Activated CD4-positive, alpha-beta T cell treated with anti-CD3 and anti-CD28 coated beads for 36 hours (primary cell): ENCODE measurements at places on chromosomes 2 and 18. TPM values are rescaled to one million over a fixed set of nuclear protein-coding genes. Genes with fewer than 3 reads are reported as not detected.

The DAPL1 gene
- total RNA-seq: not detected

The CDKL4 gene
- total RNA-seq: 0.16 TPM

The ALPI gene
- not detected for total RNA-seq

The VAMP8 gene
- 106 TPM for total RNA-seq

The HTR2B gene
- total RNA-seq: 0.11 TPM

The PID1 gene
- not detected for total RNA-seq

The NDC80 gene
- total RNA-seq: 88.5 TPM

The MAP3K19 gene
- total RNA-seq: not detected

The SMYD5 gene
- 50.5 TPM for total RNA-seq

The RSAD2 gene
- 10.2 TPM for total RNA-seq

The PIK3C3 gene
- 51.7 TPM for total RNA-seq

DNA sequence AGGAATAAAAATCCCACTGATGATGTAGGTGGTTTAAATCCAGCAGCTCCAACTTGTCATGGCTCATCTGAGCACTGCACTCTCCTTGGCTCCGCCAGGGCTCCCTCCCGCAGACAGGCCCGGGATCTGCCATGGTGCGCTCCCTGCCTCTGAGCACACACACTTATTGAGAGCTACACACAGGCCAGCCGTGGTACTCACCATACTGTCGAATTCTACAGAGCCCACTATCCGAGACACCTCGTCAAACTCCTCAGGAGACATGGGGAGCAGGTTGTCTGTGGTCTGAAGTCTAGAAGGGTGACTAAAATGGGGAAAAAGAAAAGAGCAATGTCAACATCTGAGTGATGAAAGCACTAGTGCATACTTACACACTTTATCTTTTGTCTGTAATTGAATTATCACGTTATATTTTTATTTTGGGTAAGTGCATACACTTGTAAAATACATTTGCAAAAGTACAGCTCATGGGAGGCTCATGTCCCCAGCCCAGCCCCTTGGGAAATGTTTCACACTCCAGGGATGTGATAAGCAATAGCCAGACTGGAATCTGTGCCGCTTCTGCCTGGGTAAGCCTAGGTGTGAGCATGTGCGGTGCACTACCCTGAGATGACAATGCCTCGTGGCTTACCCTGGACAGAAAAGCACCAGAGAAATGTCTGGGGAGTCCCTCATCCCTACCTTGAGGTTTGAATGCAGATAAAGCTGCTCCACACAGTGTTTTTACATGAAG is 39.2 kb downstream of the STAT1 start:
- no peak for DNase-seq

GRCh38 chr2:100935372-100935752 is 66.7 kb upstream of the RPL31 start:
- DNase-seq: no peak

DNA sequence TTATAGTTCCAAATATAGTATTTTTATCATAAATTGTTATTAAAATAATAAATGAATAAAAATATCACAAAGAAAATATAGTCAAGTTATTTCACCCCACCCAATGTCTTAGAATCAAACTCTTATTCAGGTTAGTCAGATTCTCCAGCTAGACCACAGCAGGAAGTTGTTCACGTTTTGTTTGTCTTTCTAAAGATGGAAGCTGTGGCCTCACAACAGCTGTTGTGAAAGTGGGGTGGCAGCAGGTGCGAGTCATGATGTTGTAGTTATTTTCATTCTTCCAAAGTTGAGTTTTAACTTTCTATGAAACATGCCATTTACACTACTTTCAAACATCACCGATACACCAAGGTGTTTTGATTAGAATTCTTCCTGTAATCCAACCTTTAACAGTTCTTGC is 272.9 kb downstream of the SLC8A1 start:
- peak; percentile 24 for DNase-seq

- DNase-seq: no peak
Observed at GRCh38 chr18:62802523-62802922, 87.2 kb downstream of the PHLPP1 start.

- no peak for DNase-seq
Observed at GRCh38 chr2:106038601-106039375, 155.3 kb downstream of the UXS1 start.

DNA sequence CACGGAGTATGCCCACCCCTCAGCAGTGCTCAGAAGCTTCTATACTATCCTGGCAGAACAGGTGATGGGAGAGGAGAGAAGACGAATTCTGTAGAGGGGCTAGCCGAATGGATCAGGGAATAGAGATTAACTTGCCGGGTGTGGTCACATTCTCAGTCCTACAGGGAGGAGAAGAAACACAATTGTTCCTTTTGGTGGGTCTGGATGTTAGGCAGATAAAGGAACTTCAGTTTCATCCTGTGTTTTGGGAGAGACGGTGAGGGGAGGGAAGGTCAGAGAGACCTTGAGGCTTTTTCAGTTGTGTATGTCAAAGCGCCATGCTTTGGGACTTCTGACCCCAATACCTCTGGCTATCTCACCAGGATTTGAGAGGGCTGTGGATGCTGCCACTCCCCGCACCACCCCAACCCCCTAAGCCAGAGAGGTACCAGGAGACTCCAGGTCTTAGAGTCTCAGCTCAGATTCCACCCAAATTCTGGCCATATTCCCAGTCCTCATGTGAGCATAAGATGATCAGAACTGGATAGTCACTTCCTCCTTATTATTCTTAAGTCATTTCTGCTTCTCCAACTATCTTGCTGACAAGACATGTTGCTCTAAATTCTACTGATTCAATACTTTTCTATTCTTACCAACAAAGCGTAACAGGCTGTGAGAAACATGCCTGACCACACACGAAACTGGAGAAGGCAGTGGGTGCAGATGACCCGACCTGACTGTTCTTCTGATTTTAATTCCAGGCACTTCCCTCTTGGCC is 2.3 kb upstream of the TMEM37 start:
- DNase-seq: no peak

GRCh38 chr2:239258248-239258647 is 142.6 kb downstream of the HDAC4 start:
- peak; percentile 61 for DNase-seq

DNA sequence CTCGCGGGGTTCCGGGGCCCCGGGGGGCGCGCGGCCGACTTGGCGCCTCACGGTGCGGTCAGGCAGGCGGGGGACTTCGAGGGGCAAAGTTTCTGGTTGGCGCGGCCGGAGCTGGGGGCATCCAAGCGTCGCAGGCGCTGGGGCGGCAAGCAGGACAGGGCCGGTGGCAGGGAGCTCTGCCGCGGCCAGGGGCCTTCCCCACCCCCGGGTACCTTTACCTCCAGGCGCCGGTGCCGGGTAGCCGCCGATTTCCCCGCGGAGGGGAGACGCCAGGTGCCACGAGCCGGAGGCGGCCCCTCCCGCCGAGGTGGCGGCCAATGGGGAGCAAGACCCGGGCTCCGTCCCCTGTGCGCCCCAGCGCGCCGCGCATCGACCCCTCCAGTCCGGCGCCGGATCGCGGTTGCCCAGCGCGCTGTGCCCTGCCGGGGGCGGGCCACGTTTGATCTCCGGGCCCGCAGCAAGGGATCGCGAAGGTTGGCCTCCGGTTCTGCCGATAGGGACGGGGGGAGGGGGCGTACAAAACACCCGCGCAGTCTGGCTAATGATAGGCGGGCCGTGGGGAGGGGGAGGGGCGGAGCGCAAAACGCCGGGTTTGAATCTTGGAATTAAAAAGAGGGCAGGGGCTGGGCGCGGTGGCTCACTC is at the start of gene ST8SIA5:
Gene ST8SIA5 (minus strand): TSS at position 495 of the 643 bp plus-strand sequence. CDS start 545 bp downstream, outside the sequence.
- DNase-seq: peak; percentile 37

GRCh38 chr2:97770445-97770844 is 57.1 kb downstream of the ZAP70 start:
- DNase-seq: no peak

GRCh38 chr2:146661473-146662096 is 1183.2 kb upstream of the ACVR2A start:
- no peak for DNase-seq

- DNase-seq: no peak
Observed at GRCh38 chr2:46328291-46328690, 31.1 kb downstream of the EPAS1 start.
